Stimulated activated CD4-positive, alpha-beta T cell treated with anti-CD3 and anti-CD28 coated beads, Interleukin-4, amount 100 ng/mL, for 4 hours (primary cell): ENCODE measurements at places on chromosomes 3 and 15.

GRCh38 chr15:41408234-41408641 lies 5.9 kb upstream of the NDUFAF1 start:
- no peak for DNase-seq

GRCh38 chr3:188574885-188575284 lies 420.9 kb downstream of the LPP start:
- DNase-seq = no peak

GRCh38 chr15:93973287-93973686 lies 258.1 kb upstream of the MCTP2 start:
- DNase-seq = no peak

DNA sequence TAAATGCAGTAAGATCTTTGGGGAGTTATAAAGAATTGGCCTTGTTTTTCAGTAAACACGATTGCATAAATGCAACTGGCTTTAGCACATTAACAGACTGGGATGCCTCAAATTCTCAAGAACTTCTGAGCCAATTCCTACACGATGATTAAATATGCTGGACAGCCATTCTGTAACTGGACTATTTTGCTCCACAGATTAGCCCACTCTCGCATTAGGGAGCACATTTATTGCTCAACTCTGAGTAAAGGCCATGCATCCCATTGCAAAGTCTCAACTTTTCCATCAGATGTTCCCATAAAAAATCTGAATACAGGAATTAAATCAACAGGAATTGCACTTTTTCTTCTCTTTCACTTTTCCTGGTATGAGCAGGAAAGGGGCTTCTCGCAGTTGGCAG lies 66.7 kb upstream of the PRICKLE2 start:
- no peak for DNase-seq

- DNase-seq = no peak
Observed at GRCh38 chr3:11346416-11346815, 74.2 kb downstream of the ATG7 start.

DNA sequence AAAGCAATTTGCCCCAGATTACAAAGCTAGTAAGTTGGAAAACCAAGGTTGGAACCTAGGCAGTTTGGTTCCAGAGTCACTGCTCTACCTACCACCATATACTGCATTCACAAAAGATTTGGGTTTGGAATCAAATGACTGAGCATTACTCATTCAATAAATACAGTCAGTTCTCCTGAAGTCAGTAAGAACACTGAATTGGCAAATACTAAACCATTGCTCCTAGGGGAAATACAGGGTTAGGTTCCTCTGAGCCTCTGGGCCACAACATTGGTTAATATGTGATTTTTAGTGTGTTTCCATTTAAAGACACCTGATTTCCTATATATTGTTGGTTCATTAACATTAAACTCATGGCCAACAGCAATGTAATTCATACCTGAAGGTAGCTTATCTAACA lies 2.1 kb upstream of the EIF5A2 start:
- no peak for DNase-seq

- DNase-seq = peak; percentile 7
Observed at GRCh38 chr3:129605922-129606635, 397 bp downstream of the PLXND1 start.
